ENCODE measurements at places on chromosomes 4 and X. TPM values are rescaled to one million over a fixed set of nuclear protein-coding genes. Genes with fewer than 3 reads are reported as not detected.
A peak's percentile ranks its signal among the peaks of the same experiment; 100 is the strongest.

DNA sequence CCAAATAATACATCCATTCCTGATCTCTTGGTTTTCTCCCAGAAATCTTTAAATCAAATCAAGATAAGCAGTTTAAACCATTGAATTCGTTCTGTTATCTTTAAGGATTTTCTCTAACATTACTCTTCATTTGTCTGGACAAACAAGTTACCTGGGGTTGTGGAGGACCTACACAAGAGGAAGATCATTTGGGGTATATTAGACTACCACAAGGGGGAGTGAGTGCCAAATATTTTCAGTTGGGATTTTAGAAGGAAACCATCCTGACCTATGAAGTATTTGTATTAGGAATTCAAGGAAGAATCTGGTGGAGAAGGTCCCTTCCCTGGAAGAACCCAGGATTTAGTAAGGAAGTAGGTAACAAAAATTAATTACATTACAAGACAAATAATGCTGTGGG is 12.0 kb upstream of the DCHS2 start:
- H3K4me1 ChIP-seq = no peaks in the 10 kb centered on the region

- H3K4me3 ChIP-seq = no peak overlapping the region
- no peaks in the 10 kb centered on the region for H3K4me1 ChIP-seq
- DNase-seq = no peak
- H3K27me3 ChIP-seq = no peaks in the 10 kb centered on the region
- H3K27ac ChIP-seq = no peak overlapping the region
- H3K36me3 ChIP-seq = no peaks in the 10 kb centered on the region
Observed at GRCh38 chrX:64805683-64806082, 170.6 kb downstream of the ZC4H2 start.

GRCh38 chr4:95155759-95156451 is 392.9 kb downstream of the UNC5C start:
- H3K36me3 ChIP-seq = no peaks in the 10 kb centered on the region
- no peak for DNase-seq
- no peaks in the 10 kb centered on the region for H3K4me1 ChIP-seq

DNA sequence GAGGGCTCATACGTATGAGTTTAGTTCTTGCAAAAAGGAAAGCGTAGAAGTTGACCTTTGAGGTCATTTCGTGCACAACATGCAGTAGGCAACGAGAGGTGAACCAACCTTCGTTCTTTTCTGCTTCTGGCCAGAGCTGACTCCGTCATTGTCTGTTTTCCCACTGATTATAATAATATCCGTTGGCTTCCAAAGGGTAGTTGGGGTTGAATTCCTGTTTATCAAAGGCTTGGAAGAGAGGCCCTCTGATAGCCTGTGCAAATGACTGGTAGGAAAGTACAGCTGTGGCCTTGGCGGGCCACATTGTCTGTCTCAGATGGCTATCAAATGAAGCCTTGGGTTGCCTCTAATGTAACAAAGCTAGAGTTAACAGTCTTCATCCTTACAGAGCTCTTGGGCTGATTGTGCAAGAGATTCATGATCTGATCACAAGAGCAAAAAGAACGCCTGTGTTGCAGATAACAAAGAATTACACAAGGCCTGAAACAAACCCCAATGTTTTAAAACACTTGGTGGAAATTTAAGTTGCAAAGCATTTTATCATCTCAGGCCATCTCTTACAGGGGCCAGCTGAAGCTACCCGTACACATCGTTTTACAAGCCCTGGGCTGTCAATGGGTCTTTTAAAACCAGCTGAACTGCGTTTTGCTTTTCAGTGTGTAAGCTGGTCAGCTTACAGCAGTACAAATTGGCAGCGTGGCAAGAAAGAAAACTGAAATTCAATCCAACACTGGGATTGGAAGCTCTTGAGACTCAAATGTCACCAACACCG is 46.1 kb upstream of the FAM9C start:
- H3K4me3 ChIP-seq = peak overlapping the region; percentile 18
- no peaks in the 10 kb centered on the region for H3K27me3 ChIP-seq
- peaks cover 53% of the 10 kb centered on the region for H3K4me1 ChIP-seq

DNA sequence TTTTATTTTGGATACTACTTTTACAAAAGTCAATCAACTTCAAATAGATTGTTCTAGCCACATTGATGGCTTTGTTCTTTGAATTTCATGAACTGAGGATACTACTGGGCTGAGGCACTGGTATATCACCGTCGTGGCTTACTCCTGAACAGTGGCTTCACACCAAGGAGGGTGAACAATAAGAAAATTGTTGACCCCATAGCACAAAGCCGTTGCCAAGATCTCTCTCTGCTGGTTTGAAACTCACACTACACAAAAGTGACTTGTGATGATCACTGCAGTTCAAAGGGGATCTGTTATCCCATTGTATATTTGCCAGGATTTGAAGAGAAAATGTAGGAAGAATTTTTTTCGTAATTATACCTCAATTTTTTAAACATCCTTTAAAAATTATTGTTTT is 119.6 kb downstream of the PDLIM5 start:
- no peak overlapping the region for H3K4me3 ChIP-seq
- no peaks in the 10 kb centered on the region for H3K4me1 ChIP-seq
- peaks cover 11% of the 10 kb centered on the region for H3K36me3 ChIP-seq
- H3K27me3 ChIP-seq = no peaks in the 10 kb centered on the region

- DNase-seq = no peak
- H3K4me3 ChIP-seq = no peak overlapping the region
- H3K36me3 ChIP-seq = no peaks in the 10 kb centered on the region
Observed at GRCh38 chrX:33133320-33133719, 78.0 kb downstream of the DMD start.

DNA sequence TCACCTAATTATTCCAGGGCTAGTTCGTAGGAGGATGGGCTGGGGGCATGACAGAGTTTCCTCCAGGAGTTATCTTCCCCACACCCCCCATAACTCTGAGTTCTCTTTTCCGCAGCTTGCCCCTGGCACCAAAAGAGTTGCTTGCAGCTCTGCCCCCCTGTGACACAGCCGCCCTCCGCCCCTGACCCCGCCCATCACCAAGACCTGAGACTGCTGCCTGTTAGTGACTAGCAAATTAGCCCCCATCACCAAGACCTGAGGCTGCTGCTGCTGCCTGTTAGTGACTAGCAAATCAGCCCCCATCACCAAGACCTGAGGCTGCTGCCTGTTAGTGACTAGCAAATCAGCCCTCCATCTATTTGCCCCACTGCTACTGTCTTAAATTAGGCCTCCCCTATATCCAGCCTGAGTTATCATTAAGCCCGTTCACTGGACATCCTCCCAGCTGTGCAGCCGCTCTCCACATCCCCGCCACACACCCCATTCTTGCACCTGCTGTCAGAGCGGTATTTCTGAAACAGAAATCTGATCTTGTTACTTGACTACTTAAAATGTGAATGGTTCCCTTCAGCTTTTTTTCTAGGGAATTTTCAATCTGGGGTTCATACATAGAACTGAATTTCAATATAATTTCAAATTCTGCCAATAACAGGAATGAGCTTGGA is 1.5 kb upstream of the PAPSS1 start:
- DNase-seq = peak; percentile 54
- H3K4me3 ChIP-seq = peak overlapping the region; percentile 79
- H3K36me3 ChIP-seq = no peaks in the 10 kb centered on the region
- no peaks in the 10 kb centered on the region for H3K27me3 ChIP-seq
- peaks cover 13% of the 10 kb centered on the region for H3K4me1 ChIP-seq

- no peak overlapping the region for H3K4me3 ChIP-seq
- H3K4me1 ChIP-seq = peaks cover 80% of the 10 kb centered on the region
- H3K27me3 ChIP-seq = no peaks in the 10 kb centered on the region
- no peak for DNase-seq
Observed at GRCh38 chr4:40227284-40227683, 30.5 kb downstream of the RHOH start.

- no peak overlapping the region for H3K27ac ChIP-seq
- no peaks in the 10 kb centered on the region for H3K27me3 ChIP-seq
- no peaks in the 10 kb centered on the region for H3K36me3 ChIP-seq
- H3K4me1 ChIP-seq = no peaks in the 10 kb centered on the region
- DNase-seq = no peak
- H3K4me3 ChIP-seq = no peak overlapping the region
Observed at GRCh38 chrX:95057341-95057740, 1383.3 kb downstream of the FAM133A start.

GRCh38 chrX:101485212-101485949 is at the start of gene ARMCX4:
Gene ARMCX4, plus strand, starts transcription at chrX:101485456. Its CDS starts 3,134 bp downstream, at chrX:101488590.
- no peaks in the 10 kb centered on the region for H3K36me3 ChIP-seq
- DNase-seq = peak; percentile 35
- no peak within 1 kb of the TSS for H3K27ac ChIP-seq
- peak within 1 kb of the TSS; percentile 50 for H3K4me3 ChIP-seq
- no peaks in the 10 kb centered on the region for H3K27me3 ChIP-seq

DNA sequence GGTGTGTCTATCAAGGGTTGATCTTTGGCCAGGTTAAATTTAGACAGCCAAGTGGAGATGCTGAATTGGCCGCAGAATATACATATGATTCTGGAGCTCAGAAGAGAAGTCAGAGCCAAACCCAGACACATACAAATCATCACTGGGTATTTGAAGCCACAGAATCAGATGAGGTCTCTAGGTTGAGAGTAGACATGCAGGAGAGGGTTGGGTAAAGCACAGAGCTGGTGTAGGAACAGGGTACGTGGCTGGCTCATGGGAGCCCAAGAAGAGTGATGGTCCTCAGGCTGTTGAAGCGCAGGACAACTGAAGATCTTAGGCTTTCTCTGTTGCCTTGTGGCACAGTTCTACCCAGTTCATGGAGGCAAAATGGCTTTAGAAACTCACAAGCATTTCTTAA is 37.7 kb downstream of the ADAMTS3 start:
- H3K4me1 ChIP-seq = no peaks in the 10 kb centered on the region
- H3K36me3 ChIP-seq = no peaks in the 10 kb centered on the region
- no peak for DNase-seq
- H3K27me3 ChIP-seq = no peaks in the 10 kb centered on the region

DNA sequence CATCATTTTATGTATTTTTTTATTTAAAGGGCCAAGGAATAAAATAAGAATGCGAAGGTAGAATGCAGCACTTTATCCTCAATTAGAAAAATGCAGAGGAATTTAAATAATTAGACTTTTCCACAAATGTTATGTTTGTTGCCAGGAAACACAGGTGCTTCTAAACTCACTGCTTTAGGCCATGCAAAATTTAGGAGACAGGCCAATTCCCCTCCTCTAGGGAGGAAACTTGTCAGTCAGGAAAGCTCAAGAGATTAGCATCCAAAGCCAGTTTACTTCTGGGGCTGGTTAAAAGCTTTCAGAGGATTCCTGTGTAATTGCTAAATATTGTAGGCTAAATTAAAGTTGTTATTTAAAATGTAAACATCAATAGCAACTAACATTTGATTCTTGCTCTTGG is 124.5 kb downstream of the DMD start:
- H3K27ac ChIP-seq = no peak overlapping the region
- no peaks in the 10 kb centered on the region for H3K4me1 ChIP-seq
- no peaks in the 10 kb centered on the region for H3K27me3 ChIP-seq
- H3K36me3 ChIP-seq = no peaks in the 10 kb centered on the region
- DNase-seq = no peak

AKAP4 gene
- total RNA-seq = not detected

CT45A5 gene
- total RNA-seq = not detected

SLIT2 gene
- not detected for total RNA-seq

ANK2 gene
- total RNA-seq = not detected

PRSS12 gene
- total RNA-seq = 0.18 TPM

TMEM271 gene
- not detected for total RNA-seq
